ENCODE measurements at places on chromosomes 4 and X. TPM values are rescaled to one million over a fixed set of nuclear protein-coding genes. Genes with fewer than 3 reads are reported as not detected.

MSANTD1 gene
- 0.64 TPM for total RNA-seq

DNA sequence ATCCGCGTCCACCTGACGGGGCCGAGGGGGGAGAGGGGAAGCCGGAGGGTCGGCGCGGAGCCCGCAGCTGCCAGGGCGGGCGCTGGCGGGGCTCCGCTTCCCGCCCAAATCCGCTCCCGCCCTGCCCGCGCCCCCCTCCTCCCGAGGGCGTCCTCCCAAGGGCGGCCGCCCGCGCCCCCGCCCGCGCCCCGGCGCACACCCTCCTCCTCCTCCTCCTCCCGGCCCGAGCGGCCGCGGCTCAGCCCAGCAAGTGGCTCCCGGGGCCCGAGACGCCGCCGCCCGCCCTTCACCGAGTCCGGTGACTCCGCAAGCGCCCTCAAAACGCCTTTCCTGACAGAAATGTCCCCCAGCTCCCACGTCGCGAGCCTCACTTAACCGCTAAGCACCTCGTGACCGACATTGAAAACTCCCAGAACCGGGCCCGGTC is 487 bp downstream of the HMGB2 start:
- H3K4me1 ChIP-seq: peaks cover 46% of the 10 kb centered on the region
- peaks cover 49% of the 10 kb centered on the region for H3K36me3 ChIP-seq
- H3K27me3 ChIP-seq: no peaks in the 10 kb centered on the region
- no peak for DNase-seq
- peak overlapping the region; percentile 99 for H3K27ac ChIP-seq

GRCh38 chr4:20203508-20203907 is 48.2 kb upstream of the SLIT2 start:
- H3K27me3 ChIP-seq: no peaks in the 10 kb centered on the region
- no peak for DNase-seq
- H3K4me1 ChIP-seq: no peaks in the 10 kb centered on the region
- no peak overlapping the region for H3K27ac ChIP-seq
- H3K36me3 ChIP-seq: no peaks in the 10 kb centered on the region

SHISA3 gene
- total RNA-seq: 0.80 TPM

GPAT3 gene
- total RNA-seq: 9.7 TPM

DNA sequence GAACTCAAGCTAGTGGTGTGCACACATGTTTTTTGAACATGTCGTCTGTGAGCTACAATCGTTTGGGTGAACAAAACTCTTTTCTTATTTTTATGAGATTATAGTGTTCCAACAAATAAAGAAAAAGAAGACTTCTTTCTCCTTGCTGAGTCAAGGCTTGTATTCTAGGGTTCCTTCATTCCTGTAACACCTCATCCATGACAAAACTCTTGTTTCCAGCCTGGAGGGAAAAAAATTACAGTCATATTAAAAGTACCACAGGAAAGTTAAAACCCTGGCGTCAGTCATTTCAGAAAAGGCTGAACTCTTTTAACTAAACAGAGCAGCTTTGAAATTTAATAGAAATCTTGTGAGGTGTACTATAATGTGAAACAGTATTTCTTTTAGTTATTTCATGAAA is 79.2 kb upstream of the BOD1L1 start:
- H3K4me1 ChIP-seq: no peaks in the 10 kb centered on the region
- no peak overlapping the region for H3K27ac ChIP-seq
- H3K36me3 ChIP-seq: no peaks in the 10 kb centered on the region

GRCh38 chr4:108589961-108590360 is 30.4 kb upstream of the RPL34 start:
- DNase-seq: no peak
- peaks cover 21% of the 10 kb centered on the region for H3K36me3 ChIP-seq
- no peaks in the 10 kb centered on the region for H3K4me1 ChIP-seq
- H3K27me3 ChIP-seq: no peaks in the 10 kb centered on the region
- H3K27ac ChIP-seq: no peak overlapping the region
- no peak overlapping the region for H3K4me3 ChIP-seq

CSAG2 gene
- not detected for total RNA-seq

GPC3 gene
- 0.25 TPM for total RNA-seq

DNA sequence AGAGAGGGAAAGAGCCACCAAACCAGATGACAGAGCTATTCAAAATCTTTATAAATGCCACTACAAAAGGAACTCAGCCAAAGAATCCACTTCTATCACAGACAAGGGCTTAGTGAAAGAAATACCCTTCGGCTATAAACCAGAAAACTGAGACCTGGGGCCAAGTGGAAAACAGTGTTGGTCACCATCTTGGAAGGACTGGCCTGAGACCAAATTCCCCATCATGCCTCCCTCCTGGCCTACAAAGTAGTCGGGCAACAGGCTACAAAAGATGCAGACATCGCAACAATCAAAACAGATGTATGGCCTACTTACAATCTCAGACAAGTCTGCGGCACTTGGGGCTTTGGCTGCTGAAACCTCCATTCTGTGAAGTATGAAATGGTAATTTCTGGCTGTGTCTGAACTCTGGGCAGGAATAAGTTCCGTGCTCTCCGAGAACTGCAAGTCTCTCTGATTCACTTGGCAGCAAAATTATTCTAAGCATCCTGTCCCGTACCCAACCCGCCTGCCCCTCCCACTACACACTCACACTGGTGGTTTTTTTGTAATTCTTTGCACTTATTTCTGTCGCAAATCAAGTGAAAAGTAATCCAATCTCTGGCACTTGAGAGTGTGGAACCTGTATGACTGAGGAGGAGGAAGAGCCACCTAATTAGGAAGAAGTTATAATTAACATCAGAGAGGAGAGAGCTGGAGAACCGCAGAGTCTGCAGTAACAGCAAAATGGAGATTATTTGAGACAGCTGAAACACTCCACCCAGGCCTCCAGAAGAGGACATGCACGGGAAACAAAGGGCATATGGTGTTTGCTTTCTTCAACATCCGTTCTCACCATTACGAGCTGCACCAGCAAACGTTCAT is 87.8 kb downstream of the SH3KBP1 start:
- H3K4me3 ChIP-seq: peak overlapping the region; percentile 86
- peaks cover 61% of the 10 kb centered on the region for H3K4me1 ChIP-seq
- H3K27ac ChIP-seq: peak overlapping the region; percentile 98
- H3K36me3 ChIP-seq: peaks cover 33% of the 10 kb centered on the region

DNA sequence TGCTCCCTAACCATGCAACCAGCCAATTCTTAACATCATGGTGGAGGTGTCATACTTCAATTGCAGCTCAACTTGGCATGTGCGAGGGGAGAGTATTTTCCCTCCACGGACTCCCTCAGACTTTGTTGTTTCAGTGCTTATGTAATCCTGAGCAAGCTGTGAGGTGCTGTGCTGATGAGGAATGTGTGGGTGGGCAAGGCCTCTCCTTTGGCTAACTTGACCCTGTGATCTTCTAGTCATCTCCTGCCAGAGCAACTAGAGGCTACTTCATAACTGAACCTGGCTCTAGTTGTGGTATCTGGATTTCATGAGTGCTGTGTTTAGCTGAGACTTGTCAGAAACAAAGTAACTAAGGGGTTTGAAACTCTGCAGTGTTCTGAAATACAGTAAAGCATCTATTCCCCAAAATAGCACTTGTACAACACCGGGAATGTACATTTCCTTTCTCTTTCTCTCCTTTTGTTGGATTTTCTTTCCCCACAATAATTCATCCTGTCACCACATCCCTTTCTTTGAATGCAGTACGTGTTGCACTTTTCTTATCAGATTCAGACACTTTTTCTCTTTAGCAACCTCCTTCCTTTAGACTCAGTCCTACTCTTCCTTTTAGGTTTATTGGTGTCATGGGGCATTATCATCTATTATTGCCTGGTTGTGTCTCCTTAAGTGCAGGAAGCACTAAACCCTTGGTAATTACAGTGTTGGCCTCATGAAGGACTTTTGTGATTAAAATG is 415.2 kb upstream of the NR3C2 start:
- no peak overlapping the region for H3K4me3 ChIP-seq
- no peak overlapping the region for H3K27ac ChIP-seq
- H3K27me3 ChIP-seq: no peaks in the 10 kb centered on the region
- no peak for DNase-seq
- no peaks in the 10 kb centered on the region for H3K36me3 ChIP-seq

POLN gene
- total RNA-seq: 1.4 TPM

DNA sequence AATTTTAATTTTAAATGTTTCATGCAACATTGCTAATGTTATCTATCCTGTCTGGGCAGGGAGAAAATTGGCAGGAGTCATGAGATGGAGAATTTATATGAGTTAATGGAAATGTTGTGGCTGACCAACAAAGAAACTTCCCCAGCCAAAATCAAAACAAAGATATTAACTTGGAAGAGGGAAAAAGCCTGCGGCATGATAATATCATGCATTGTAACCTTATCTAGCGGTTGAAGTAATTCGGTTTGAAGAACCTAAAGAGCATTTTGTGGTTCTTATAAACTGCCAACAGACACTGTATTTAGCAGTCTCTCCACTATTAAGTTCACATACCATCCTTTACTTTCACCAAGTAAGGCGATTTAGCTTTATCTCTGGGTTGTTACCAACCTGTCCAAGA is 42.3 kb downstream of the DKK2 start:
- no peaks in the 10 kb centered on the region for H3K4me1 ChIP-seq
- H3K4me3 ChIP-seq: no peak overlapping the region
- no peak for DNase-seq
- no peak overlapping the region for H3K27ac ChIP-seq
- H3K36me3 ChIP-seq: no peaks in the 10 kb centered on the region

SLC9B1 gene
- 0.28 TPM for total RNA-seq

- no peak for DNase-seq
- no peaks in the 10 kb centered on the region for H3K4me1 ChIP-seq
- no peaks in the 10 kb centered on the region for H3K27me3 ChIP-seq
- no peak overlapping the region for H3K4me3 ChIP-seq
- no peaks in the 10 kb centered on the region for H3K36me3 ChIP-seq
Measured at GRCh38 chrX:87160435-87161010, 357.1 kb upstream of the KLHL4 start.

GRCh38 chr4:82721819-82722423 is 76.7 kb downstream of the SCD5 start:
- no peak overlapping the region for H3K27ac ChIP-seq
- H3K36me3 ChIP-seq: no peaks in the 10 kb centered on the region
- DNase-seq: peak; percentile 10
- no peaks in the 10 kb centered on the region for H3K4me1 ChIP-seq
- no peak overlapping the region for H3K4me3 ChIP-seq
- no peaks in the 10 kb centered on the region for H3K27me3 ChIP-seq

FAAH2 gene
- total RNA-seq: 2.9 TPM

- no peak overlapping the region for H3K4me3 ChIP-seq
- peaks cover 2% of the 10 kb centered on the region for H3K27me3 ChIP-seq
- H3K4me1 ChIP-seq: no peaks in the 10 kb centered on the region
- H3K27ac ChIP-seq: no peak overlapping the region
- H3K36me3 ChIP-seq: no peaks in the 10 kb centered on the region
Measured at GRCh38 chr4:36494747-36495146, 213.3 kb downstream of the DTHD1 start.

GRCh38 chr4:78710536-78710935 is 65.6 kb upstream of the BMP2K start:
- peaks cover 2% of the 10 kb centered on the region for H3K27me3 ChIP-seq
- no peak for DNase-seq
- peaks cover 2% of the 10 kb centered on the region for H3K4me1 ChIP-seq
- no peak overlapping the region for H3K4me3 ChIP-seq
- H3K27ac ChIP-seq: no peak overlapping the region

DNA sequence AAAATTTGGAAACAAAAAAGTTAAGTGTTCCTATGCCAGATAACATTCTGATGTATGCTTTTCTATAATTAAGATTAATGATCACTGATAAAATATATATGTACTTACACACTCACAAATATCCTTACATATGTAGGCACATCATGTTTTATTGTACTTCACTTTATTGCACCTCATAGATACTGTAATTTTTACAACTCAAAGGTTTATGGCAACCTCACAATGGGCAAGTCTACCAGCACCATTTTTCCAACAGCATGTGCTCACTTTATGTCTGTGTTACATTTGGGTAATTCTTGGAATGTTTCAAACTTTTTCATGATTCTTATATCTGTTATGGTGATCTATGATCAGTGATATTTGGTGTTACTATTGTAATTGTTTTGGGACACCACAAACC is 57.8 kb upstream of the GPRIN3 start:
- peaks cover 1% of the 10 kb centered on the region for H3K27me3 ChIP-seq
- no peak overlapping the region for H3K27ac ChIP-seq
- no peak for DNase-seq
- H3K4me3 ChIP-seq: no peak overlapping the region

- H3K4me1 ChIP-seq: no peaks in the 10 kb centered on the region
- no peaks in the 10 kb centered on the region for H3K36me3 ChIP-seq
- no peak overlapping the region for H3K4me3 ChIP-seq
- no peak for DNase-seq
- no peaks in the 10 kb centered on the region for H3K27me3 ChIP-seq
Measured at GRCh38 chrX:15016051-15016450, 142.8 kb downstream of the MOSPD2 start.

P2RY4 gene
- 0.55 TPM for total RNA-seq

- no peak for DNase-seq
- H3K36me3 ChIP-seq: peaks cover 86% of the 10 kb centered on the region
- H3K27ac ChIP-seq: peak overlapping the region; percentile 28
- H3K4me3 ChIP-seq: no peak overlapping the region
- no peaks in the 10 kb centered on the region for H3K27me3 ChIP-seq
Measured at GRCh38 chrX:78124307-78124706, 15.1 kb downstream of the TAF9B start.

ETDB gene
- total RNA-seq: not detected
